ENCODE measurements at places on chromosomes 2 and 18. TPM values are rescaled to one million over a fixed set of nuclear protein-coding genes. Genes with fewer than 3 reads are reported as not detected.

- no peak for DNase-seq
Observed at GRCh38 chr2:45567974-45568789, 42.9 kb downstream of the SRBD1 start.

- DNase-seq, result no peak
Observed at GRCh38 chr2:190802129-190802528, 78.5 kb upstream of the GLS start.

The ZNF892 gene
- 6.2 TPM for total RNA-seq

The ANKRD30BL gene
- not detected for total RNA-seq

- no peak for DNase-seq
Observed at GRCh38 chr18:57353940-57354461, 1.6 kb downstream of the ST8SIA3 start.

Measured in kidney (tissue), 22 donors.